ENCODE measurements at places on chromosomes 13 and 19.

DNA sequence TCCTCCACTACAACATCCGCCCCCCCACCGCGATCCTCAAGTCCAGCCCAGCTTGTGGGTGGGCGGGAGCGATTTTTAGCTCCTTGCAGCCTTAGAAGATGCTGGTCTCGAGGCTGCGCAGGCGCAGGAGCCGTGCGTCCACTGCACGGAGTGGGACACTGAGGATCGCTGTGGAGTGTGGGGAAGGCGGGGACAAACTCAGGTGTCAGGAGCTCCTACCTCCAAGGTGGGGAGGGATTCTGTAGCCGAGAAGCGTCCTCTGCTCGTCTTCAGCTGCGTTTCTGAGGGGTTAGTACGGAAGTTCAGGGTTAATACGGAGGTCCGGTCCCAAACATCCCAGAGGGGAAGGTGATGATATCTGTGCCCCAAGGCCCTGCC, at the start of gene RTBDN:
Gene RTBDN, minus strand, starts transcription at position 14 of the 378 bp plus-strand sequence. CDS start 4,600 bp downstream, outside the sequence.
- no peak for DNase-seq

- DNase-seq = no peak
These were observed 525.7 kb downstream of the UQCRFS1 start for GRCh38 chr19:28687296-28687695.

- DNase-seq = no peak
These were observed 297.9 kb upstream of the ARGLU1 start for GRCh38 chr13:106865716-106866440.

GRCh38 chr19:55156202-55157063, 1.1 kb downstream of the TNNI3 start:
- DNase-seq = no peak

DNA sequence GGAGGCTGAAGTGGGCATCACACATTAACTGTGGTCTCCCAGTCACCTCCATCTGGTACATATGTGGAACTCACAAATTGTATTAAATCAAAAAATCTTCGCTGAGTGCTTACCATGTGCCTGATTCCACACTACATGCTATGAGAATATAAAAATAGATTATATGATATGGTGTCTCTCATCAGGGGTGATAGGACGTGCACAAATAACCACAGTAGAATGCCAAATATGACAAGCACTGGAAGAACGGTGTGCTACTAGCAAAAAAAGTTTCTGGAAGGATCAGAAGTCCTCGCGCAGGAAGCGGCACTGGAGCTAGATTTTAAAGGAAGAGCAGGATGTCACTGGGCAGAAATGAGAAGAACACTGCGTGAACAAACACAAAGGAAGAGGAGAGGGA, 62.3 kb downstream of the TBC1D4 start:
- DNase-seq = no peak

GRCh38 chr13:104553896-104554295, 1487.7 kb upstream of the SLC10A2 start:
- DNase-seq = no peak

DNA sequence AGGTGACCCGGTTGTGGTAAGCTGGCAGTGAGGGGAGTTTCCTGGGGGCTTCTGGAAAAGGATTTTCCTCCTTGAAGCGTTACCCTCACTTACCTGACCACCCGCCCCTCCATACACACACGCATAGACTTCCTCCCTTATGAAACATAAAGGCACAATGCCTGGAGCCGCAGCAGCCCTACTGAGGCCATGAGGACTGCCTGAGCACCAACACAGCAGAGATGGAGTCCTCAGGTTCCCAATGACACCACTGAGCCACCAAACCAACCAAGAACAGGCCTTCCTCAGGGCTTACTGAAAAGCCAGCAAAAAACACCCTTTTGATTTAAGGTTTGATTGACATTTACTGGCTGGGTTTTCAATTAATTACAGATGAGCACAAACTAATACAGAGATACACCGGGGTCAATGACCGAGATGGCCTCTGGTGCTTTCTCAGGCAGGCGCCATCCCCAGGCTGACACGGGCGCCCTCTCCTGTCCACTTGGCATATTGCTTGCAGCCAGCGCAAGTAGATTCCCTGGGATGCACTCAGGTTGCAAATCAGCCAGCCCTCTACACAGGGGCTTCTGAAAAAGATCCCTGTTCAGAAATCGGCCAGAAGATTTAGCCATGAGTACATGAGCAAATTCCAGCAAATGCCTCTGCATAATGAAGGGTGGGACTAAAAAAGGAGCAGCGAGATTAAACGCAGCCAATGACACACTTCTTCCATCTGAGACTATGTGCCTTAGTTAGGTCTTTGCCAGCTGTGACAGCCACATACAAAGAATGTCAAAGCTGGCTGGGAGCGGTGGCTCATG, 14.8 kb downstream of the OPA3 start:
- DNase-seq = peak; percentile 44

DNA sequence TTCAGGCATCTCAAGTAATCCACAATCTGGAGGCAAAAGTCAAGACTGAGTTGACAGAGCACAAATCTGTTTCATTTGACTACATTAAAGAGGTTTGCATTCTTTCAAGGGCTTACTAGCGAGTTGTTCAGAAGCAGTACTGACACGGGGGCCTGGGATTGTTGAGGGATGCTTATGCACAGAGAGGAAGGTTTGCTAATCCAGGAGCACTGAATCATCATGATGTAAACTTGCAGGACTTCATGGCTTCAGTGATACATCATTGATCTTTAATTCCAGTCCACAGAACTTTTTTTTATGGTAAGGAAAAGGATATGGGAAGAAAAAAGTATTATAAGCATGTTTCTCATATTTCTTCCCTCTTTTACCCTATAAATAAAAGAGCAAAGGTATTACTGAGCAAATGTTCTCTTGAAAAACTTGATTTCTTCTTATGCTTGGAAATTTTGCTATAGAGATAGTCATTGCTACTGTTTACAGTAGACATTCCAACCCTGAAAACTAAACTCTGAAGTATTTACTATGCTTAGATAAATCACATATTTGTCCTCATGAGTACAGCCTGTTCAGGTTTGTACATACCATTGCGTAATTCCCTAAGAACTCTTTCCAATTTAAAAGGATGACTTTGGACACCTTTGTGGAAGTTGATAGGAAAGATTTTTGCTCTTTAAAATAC, 65.8 kb upstream of the KPNA3 start:
- no peak for DNase-seq

- DNase-seq = no peak
These were observed 256.1 kb downstream of the SLITRK6 start for GRCh38 chr13:85543144-85543543.

DNA sequence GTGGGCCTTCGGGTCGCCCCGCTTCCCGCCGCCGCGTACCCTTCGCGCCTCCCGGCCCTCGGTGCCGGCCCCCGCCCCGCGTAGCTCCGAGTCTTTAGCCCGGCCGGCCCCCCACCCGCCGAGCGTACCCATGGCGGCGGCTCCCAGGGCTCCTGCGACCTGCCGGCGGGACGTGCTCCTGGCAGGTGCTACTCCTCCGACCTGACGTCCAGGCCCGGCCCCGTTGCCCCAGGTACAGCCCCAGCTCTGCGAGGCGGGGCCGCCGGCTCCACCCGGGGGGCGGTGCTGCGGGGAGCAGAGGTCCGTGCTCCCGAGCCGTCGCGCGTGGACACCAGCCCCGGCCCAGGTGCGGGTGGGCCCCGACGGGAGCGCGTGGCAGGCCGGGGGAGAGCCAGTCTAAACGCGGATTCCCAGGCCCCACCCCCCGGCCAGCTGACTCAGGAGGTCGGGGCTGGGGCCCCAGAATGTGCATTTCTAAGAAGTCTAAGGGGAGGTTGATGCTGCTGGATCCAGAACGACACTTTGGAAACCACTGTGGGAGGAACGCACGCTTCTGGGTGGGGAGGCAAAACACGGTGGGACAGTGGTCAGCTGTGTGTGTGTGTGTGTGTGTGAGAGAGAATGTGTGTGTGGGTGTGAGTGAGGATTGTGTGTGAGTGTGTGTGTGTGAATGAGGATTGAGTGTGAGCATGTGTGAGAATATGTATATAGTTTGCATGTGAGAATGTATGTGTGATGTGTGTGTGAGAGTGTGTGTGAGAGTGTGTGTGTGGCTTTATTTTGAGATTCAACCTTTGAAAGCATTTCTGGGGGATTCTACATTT, at the start of gene SLC15A1:
Gene SLC15A1, minus strand, starts transcription at position 206 of the 824 bp plus-strand sequence. Its CDS starts 74 bp downstream, at position 132.
- DNase-seq = no peak

GRCh38 chr13:24777171-24777570, 13.2 kb downstream of the RNF17 start:
- DNase-seq = no peak

GRCh38 chr19:31312009-31312676, 37.1 kb downstream of the TSHZ3 start:
- DNase-seq = no peak

DNA sequence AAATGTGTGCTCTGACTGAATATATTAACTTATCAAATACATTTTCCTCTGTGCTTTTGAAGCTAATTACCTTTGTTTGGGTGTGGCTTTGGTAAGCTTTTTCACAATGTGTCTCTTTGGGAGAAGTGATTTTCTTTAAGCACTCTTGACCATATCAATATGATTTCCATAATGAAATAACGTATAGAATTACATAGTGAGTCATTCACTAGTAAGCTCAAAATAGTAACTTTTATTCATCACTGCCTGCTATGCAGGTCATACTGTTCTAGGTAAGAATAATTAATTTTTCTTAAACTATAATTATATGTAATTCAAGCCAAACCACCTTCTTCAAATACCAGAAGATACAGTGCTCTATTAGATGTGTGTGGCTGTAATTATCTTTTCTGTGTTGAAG, 480.7 kb downstream of the MYO16 start:
- no peak for DNase-seq

DNA sequence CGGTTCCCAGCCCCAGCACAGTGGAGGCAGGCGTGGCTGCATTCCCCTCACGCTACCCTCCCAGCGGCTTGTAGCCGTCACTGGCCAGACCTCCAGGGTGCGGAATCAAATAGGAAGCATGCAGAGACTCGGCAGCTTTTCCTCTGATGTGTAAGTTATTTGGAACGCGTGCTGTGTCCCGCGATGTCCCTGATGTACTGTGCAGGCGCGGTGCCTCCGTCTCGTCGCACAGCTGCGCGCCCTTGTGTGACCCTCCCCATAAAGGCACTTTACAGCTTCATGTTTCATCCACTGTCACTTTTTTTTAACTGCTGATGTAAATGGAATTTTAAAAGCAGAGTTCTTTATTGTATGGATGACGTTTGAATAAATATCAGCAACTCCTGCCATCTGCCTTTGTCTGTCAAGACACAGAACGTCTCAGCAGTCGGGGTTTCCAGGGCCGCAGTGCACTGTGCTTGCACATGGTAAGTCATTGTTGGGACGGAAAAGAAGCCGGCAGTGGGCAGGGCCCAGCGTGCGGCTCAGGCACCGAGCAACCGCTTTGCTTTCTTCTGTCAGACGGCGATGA, 7.3 kb upstream of the F7 start:
- DNase-seq = no peak

- DNase-seq = no peak
These were observed 178.0 kb downstream of the LIG4 start for GRCh38 chr13:108037348-108037747.

GRCh38 chr19:11387162-11388034, 3.3 kb upstream of the EPOR start:
- DNase-seq = no peak

GRCh38 chr13:109869312-109870237, 83.2 kb upstream of the IRS2 start:
- no peak for DNase-seq

- DNase-seq = no peak
These were observed 139.7 kb downstream of the SLITRK6 start for GRCh38 chr13:85659493-85659892.

DNA sequence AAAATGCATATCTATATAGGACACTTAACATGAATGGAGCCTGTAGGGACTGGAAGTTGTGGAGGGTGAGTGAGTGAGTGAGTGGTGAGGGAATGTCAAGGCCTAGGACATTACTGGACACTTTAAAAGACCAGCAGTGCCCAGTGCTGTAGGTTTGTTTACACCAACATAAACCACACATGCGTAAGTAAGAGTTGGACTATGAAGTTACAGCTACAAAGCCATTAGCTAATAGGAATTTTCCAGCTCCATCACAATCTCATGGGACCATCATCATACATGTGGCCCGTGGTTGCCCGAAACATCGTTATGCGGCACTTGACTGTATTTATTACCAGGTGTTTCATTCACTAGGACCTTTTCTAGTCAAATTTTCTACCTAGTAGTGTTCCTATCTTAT, 49.2 kb downstream of the LATS2 start:
- DNase-seq = no peak

DNA sequence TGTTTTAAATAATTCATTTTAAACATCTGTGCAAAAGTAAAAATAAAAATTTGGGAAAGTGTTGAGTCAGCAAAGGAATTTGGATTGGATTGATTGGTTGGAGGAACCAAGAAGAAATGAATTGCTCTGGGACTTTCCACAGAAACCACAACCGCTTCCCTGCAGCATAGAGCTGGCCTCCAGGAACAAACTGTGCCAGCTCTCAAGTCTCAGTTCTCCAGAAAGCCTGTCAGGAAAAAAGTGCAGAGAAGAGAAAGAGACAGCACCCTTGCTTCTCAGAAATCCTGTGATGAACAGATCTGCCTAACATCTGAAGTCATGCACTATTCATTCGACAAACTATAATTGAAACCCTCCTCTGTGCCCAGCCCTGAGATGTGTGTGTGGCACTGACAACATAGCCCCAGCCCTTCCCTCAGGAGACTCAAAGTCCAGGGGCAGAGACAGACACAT, 14.8 kb downstream of the LYPD3 start:
- no peak for DNase-seq

- DNase-seq = no peak
These were observed 159.5 kb downstream of the OLFM4 start for GRCh38 chr13:53188120-53188519.

GRCh38 chr13:73938372-73939070, 195.7 kb downstream of the KLF12 start:
- no peak for DNase-seq

- DNase-seq = no peak
These were observed 626.2 kb upstream of the SLC10A2 start for GRCh38 chr13:103692442-103692841.

GRCh38 chr13:97911311-97912138, 42.0 kb upstream of the IPO5 start:
- no peak for DNase-seq

DNA sequence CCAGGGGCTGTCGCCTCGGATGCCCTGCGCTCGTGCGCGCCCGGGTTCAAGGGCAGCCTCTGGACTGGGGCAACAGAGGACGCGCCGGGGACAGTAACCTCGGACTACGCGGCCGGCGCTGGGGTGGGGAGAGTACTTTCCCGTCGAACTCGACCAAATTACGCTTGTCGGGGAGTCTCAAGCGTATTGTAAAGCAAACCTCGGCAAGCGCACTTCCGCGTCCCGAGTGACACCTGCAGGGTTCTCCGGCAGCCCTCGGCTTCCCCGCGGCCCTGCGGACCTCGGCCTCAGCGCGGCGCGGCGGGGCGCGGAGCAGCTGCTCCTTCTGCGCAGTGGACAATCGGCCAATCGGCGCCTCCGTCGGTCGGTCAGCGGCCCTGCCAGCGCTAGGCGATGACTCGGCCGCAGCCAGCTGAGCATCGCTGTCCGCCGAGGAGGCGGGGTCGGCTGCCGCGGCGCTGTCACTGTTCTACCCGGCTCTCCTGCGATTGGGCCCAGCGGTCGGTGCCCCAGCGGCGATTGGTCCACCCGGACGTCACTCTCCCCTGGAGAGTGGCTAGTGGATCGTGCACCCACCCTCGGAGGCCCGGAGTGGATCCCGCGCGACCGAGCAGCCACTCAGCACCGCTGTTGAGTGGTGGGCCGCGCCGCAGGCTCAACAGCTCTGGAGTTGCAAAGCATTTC, at the start of gene SLC46A3:
Gene SLC46A3, minus strand, starts transcription at position 428 of the 684 bp plus-strand sequence. CDS start 972 bp downstream, outside the sequence.
- DNase-seq = peak; percentile 88

Measured in stimulated activated CD4-positive, alpha-beta T cell treated with anti-CD3 and anti-CD28 coated beads, TNF-alpha, amount 100 ng/mL, for 1 hour (primary cell).